Osteoblast (primary cell): ENCODE measurements at places on chromosomes 12 and 14. TPM values are rescaled to one million over a fixed set of nuclear protein-coding genes. Genes with fewer than 3 reads are reported as not detected.

Gene CDH24
- total RNA-seq = 3.3 and 3.5 TPM in 2 replicates

Gene HRK
- total RNA-seq = under 0.01 and 0.59 TPM in 2 replicates

Gene DPF3
- total RNA-seq = 0.59 and 1.8 TPM in 2 replicates

Gene FGF6
- not detected in 2 replicates for total RNA-seq

Gene OR6C1
- total RNA-seq = not detected in 2 replicates

Gene HOXC10
- 9.7 and 11.2 TPM in 2 replicates for total RNA-seq

Gene GNG2
- total RNA-seq = 7.4 and 9.8 TPM in 2 replicates

Gene RERG
- total RNA-seq = 0.29 TPM in 1 of 2 replicates, not detected in the other

Gene ADAM20
- total RNA-seq = 1.5 and 1.8 TPM in 2 replicates

Gene KRT75
- total RNA-seq = under 0.01 TPM in 1 of 2 replicates, not detected in the other

Gene LIN7A
- 6.5 and 11.5 TPM in 2 replicates for total RNA-seq

Gene PLEKHG3
- total RNA-seq = 2.9 and 5.4 TPM in 2 replicates

Gene TSHR
- not detected in 2 replicates for total RNA-seq

Gene ARHGAP9
- 0.29 and 0.36 TPM in 2 replicates for total RNA-seq

Gene CNTN1
- total RNA-seq = 0.29 and 0.36 TPM in 2 replicates

Gene MIP
- not detected in 2 replicates for total RNA-seq

Gene DHRS2
- under 0.01 and 0.29 TPM in 2 replicates for total RNA-seq

Gene SMOC1
- total RNA-seq = 25.7 and 34.8 TPM in 2 replicates

Gene ADIPOR2
- 32.2 and 33.0 TPM in 2 replicates for total RNA-seq

Gene BCL11B
- total RNA-seq = 0.36 and 0.88 TPM in 2 replicates

Gene TAS2R46
- 3.5 and 5.4 TPM in 2 replicates for total RNA-seq

Gene KLHL33
- total RNA-seq = 0.36 and 0.59 TPM in 2 replicates
